Kidney capillary endothelial cell (primary cell): ENCODE measurements at places on chromosomes 3 and 15.

DNA sequence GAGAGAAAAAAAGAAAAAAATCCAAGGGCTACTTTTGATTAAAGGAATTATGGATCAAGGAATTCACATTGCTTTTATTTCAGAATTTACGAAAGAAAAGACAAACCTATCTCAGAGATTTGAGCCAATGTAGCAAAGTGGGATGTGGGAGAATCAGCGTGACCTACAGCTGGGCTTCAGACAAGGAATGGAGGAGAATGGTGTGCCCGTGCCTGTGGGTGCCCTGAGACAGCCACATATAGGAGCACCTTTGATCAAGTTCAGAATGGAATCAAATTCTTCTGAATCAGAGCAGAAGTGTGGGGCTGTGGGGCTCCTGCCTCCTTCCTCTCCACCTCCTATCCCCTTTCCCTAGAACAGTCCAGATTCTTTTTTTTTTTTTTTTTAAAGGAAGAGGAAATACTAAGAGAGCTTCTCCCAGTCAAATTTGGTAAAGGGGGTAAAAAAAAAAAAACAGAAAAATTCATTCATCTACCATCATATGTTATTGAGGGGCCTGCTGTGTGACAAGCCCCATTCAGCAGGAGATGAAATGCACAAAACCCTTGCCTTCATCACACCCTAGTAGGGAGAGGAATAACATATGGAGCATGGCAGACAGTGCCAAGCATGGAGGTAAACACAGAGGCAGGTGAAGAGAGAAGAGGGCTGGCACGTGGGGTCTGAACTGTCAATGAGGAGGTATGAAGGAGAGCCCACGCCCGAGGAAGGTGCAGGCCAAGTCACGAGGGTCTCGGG, 25.0 kb upstream of the MUSTN1 start:
- no peak for DNase-seq

DNA sequence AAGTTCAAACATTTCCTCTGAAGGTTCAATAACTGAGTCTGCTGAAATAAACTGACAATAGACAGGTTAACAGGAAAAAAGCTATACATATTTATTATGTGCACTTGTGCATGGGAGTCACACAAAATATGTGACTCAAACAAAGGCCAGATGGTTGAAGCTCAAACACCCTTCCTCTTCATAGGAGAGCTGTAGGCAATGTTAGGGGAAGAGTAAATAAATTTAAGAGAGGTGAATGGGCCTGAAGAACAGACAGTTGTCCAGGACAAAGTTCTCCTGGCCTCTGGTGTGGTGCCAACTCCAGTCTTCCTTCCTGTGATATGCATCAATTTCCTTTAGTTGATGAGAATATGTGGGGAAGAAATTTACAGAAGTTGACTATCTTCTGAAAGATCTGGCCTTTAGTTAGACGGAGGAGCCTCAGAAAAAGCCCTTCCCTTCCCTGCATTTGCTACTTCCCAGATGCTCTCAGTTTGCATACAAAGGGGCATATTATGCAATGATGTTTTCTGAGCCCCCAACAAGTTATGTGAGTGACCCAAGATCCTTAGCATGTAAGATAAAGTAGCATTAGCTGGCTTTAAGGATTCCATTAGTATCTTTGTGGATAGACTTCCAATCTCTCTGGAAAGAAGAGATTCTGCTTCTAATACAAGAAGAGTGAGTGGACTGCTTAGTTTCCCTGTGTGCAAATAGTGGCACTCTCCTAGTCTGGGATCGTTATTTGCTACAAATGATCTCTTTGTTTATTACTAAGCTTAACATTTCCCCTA, 96.4 kb upstream of the IGSF10 start:
- no peak for DNase-seq

GRCh38 chr15:89998923-89999675, 2.0 kb upstream of the ZNF710 start:
- DNase-seq: no peak

DNA sequence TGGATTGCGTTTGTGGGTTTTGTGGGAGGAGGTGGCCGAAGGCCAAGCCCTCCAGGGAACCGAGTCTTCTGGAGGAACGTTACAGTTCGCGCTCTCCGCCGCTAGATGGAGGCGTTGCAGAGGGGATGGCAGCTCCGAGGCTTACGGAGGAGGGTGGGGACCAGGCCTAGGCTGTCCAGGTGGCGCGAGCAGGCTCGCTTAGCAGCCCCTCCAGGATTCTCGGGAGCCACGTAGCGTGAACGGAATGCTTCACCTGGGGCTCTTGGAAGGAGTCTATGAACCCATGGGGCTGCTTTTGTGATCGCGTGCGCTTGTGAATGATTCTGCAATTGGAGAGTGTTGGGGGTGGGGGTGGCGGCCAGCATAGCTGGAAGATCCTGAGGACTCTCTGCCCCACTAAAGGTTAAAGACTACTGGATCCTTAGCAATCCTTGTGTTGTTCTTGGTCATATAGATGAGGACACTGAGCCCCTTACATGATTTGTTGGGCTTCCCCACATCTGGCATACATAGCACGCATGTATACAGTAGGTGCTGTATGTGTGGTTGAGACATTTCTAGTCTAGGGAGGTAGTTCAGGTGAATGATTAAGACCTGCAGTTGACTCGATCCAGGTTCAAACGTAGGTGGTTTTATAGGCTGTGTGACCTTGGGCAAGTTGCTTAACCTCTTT, 25.7 kb downstream of the FAM3D start:
- peak; percentile 68 for DNase-seq

GRCh38 chr3:122966045-122966444, 61.5 kb downstream of the SEMA5B start:
- no peak for DNase-seq

GRCh38 chr15:90210593-90210992, 9.5 kb downstream of the SEMA4B start:
- DNase-seq: no peak

- peak; percentile 49 for DNase-seq
Measured at GRCh38 chr15:36632226-36632625, 52.8 kb downstream of the CDIN1 start.

GRCh38 chr3:150334974-150335373, 73.1 kb upstream of the TSC22D2 start:
- DNase-seq: no peak

GRCh38 chr3:101824702-101825101, 24.6 kb upstream of the NFKBIZ start:
- DNase-seq: no peak

GRCh38 chr3:104273046-104273649, 1093.6 kb upstream of the ALCAM start:
- peak; percentile 5 for DNase-seq

GRCh38 chr15:29322415-29322814, 52.8 kb upstream of the NSMCE3 start:
- peak; percentile 23 for DNase-seq

- no peak for DNase-seq
Measured at GRCh38 chr3:150874666-150875219, 30.5 kb downstream of the MINDY4B start.

DNA sequence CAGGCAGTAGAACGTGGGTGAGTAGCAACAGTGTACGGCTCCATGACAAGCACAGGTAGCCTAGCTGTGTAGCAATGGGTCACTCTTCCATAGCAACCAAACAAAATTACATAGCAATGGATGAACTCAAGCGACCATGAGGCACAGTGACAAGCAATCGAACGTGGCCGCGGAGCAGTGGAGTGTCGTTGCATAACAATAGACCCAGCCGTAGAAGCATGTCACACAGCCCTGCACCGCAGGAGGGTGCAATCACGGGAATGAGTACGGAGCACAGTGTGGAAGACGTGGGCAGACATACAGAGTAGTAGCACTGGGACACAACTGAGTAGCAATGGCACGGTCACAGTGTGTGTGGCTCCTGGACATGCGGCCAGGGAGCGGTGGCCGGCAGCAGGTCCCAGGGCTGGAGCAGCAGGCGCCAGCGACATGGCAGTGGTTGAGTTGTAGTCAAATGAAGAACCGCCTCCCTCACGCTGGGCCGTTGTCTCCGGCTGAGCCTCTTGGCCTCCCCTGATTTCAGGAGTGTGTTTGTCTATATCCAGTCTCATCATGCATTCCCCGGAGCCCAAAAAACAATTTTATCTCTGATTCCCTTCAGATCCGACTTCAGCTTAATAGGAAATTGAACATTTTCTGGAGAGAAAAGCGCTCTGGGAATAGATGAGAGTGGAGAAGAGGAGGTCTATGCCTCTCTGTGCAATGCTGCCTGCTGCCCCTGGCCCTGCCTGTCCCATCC, 64.1 kb downstream of the CCDC33 start:
- no peak for DNase-seq

DNA sequence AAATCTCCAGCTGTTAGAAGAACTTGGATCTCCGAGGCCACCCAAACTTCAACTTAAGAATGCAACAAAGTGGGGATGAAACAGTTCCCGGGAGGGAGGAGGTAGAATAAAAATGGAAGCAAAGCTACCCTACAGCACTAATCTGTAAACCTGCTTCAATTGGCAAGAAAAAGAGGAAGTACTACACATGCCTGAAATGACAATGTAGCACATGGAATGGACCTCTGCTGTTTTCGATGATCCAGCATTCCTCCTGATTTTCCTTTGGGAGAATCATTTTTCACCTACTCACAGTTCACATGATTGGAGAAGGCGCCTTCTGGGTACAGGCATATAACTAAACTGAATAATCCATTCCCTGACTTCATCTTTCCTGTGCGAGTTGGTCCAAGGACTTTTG, 1081.5 kb downstream of the FHIT start:
- DNase-seq: no peak

DNA sequence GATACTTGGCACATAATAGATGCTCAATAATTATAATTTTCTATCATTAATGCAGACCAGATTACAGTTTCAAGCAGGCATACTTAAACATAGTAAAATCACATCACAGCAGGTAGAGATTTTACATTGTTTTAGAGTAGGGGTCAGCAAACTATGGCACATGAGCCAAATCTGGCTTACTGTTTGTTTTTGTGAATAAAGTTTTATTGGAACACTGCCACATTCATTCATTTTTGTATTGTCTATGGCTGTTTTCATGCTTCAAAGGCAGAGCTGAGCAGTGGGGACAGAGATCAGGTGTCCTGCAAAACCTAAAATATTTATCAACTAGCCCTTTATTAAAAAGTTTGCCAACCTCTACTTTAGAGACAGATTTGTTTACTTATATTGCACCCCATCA, 189.6 kb upstream of the MRPL3 start:
- no peak for DNase-seq

DNA sequence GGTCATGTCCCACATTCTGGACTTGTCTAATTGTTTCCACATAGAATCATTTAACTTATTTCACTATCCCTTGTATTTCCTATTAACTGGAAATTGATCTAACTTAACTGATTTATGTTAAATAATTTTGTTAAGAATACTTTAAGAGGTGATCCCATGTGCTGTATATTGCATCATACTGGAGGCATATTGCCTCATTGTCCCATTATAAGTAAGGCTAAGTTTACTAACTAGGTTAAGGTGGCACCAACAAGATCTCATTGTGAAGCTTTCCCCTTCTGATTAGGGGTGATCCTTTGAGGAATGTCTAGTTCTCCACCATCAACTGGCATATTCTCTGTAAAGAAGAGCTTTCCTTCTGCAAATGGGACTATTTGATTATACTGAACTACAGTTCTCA, 24.4 kb downstream of the MAP1A start:
- DNase-seq: no peak
